ENCODE measurements at places on chromosomes 5 and 9.

DNA sequence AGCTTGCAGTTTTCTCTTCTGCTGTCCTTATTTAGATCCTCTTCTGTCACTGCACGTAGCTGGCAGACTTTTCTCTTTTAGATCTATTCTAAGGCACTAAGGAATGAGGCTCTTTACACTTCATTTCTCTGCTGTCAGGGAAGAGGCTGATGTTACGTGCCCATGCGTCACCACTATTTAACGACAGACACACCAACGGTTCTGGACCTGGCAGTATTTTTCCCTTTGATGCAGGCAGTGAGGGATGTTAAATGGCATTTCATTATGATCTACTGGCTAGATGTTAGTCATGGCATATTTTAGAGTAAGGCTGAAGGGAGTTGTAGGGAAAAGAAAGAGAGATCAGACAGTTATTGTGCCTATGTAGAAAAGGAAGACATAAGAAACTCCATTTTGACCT is 8.2 kb upstream of the CRHBP start:
- no peak for DNase-seq

- DNase-seq: no peak
Measured at GRCh38 chr5:81513982-81514381, 120.0 kb upstream of the ACOT12 start.

- no peak for DNase-seq
Measured at GRCh38 chr5:133438487-133438886, 173.9 kb downstream of the FSTL4 start.

- no peak for DNase-seq
Measured at GRCh38 chr9:128020692-128021091, 39.9 kb upstream of the EEIG1 start.

DNA sequence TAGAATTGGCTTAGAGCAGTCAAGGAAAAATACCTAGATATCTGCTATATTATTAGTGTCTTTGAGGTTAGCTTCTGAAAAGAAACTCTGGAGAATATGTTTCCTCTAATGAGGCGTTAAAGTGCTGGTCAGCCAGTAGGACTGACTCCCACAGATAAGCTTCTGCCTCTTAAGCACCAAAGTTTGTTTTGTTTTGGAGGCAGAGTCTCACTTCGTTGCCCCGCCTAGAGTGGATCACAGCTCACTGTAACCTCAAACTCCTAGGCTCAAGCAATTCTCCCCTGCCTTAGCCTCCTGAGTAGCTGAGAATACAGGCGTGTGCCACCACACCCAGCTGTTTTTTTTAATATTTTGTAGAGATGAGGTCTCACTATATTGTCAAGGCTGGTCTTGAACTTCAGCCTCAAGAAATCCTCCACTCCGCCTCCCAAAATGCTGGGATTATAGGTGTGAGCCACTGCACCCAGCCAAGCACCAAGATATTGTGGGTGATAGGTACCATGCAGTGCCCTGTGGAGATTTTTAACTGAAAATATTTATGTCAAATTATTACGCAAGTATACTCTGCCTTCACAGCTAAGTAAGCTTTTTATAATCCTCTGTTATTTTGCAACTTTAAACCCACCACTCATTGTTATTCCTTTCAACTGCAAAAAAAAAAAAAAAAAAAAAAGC is 24.7 kb upstream of the TMEM171 start:
- no peak for DNase-seq
